ENCODE measurements at places on chromosomes 3 and 15.

GRCh38 chr3:77837456-77838025, 797.6 kb downstream of the ROBO2 start:
- DNase-seq: no peak

- DNase-seq: no peak
Observed at GRCh38 chr15:55549305-55549704, 38.8 kb downstream of the PYGO1 start.

GRCh38 chr3:10961921-10962320, 30.6 kb upstream of the SLC6A1 start:
- no peak for DNase-seq

DNA sequence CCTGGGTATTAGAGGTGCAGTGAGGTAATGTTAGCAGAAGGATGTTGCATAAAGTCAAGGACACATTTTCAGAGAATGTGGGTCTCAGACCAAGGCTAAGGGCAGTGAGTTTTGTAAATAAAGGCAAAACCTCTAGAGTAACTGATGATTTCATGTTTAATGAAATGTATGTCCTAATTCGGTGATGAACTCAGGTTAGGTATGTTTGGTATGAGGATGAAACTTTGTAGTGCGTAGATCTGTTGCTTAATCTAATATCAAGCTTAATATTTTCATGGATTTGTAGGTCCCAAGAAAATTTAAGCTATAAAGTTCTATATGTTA, 3.6 kb downstream of the USP50 start:
- DNase-seq: no peak

GRCh38 chr3:172808969-172809546, 58.5 kb downstream of the ECT2 start:
- DNase-seq: no peak

DNA sequence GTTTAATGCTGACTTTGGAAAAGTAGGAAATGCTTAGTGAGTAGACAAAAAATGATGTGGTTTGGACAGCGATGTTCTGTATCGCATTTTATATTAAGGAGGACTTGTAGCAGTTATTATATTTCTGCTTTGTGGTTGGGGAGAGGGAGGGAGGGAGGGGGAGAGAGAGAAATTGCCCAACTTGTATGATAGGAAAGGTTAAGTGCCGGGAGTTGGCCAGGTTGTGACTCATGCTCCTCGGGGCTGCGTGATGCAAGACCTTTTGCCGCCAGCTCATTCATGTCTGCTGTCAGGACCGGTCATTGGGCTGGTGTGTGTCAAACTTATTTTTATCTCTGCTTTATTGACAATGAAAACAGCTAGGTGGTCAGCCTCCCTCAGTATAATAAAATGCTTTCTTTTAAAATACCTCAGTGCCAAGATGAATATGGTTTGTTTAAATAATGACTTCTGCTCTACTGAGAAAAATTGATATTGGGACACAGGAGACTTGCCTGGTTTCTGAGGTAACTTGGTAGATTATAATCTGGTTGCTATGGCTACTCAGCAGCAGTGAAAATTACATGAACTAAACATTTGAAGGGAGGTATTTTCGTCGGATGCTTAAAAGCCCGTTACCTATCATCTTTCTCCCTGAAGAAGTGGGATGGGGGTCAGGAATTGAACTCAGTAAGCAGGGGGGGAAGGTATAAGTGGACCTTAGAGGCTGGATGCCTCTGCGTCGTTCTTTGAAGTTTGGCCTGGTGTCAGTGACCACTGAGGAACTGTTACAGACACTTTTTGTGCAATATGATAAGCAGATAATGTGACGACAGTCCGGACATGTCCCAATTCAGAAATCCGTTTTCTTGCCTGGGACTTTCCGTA, 90.7 kb downstream of the FNDC3B start:
- no peak for DNase-seq

GRCh38 chr3:173943264-173943663, 545.7 kb downstream of the NLGN1 start:
- DNase-seq: no peak

DNA sequence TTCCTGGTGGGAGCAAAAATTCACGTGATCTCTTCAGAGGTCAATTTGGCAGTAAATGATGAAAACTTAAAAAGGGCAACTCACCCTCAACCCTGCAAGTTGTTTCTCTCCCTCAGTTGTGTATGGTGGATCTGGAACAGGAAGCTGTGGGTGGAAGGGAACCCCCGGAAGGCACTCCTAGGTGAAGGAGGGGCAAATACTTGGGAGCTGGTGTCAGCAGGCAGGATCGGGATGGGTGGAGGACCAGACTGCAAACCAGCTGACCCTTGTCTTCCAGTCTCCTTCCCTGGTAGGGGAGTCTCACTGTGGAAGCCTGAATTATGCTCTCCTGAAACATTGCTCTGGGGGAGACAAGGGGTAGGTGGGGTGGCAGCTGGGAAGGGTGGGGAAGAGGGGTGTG, 33.5 kb downstream of the PRR23E start:
- DNase-seq: no peak

DNA sequence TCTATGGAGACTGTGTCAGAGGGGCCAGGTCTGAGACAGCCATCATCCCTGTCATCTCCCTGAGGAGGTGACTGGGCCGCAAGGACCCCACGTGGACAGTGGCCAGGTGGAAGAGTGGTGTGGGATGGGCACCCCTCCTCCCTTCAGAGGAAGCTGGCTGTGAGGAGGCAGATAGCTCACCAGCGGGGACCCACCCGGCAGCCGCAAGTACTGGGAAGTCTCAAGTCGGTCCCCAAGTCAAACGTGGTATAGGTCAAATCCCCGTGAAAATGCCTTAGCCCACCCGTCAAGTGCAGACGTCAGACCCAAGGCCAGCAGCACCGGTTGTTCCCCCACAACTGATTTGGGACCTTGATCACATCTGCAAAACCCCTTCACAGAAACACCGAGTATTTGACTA, 12.3 kb upstream of the KLF13 start:
- no peak for DNase-seq

GRCh38 chr3:5151586-5151985, 29.5 kb downstream of the ARL8B start:
- DNase-seq: no peak
